ENCODE measurements at places on chromosomes 11 and 22.

GRCh38 chr22:28252539-28252938 is 333.5 kb upstream of the PITPNB start:
- no peak for DNase-seq

GRCh38 chr22:20254975-20255946 is 12.9 kb downstream of the RTN4R start:
- DNase-seq = no peak

GRCh38 chr11:3959903-3960265 is 104.4 kb downstream of the STIM1 start:
- no peak for DNase-seq

DNA sequence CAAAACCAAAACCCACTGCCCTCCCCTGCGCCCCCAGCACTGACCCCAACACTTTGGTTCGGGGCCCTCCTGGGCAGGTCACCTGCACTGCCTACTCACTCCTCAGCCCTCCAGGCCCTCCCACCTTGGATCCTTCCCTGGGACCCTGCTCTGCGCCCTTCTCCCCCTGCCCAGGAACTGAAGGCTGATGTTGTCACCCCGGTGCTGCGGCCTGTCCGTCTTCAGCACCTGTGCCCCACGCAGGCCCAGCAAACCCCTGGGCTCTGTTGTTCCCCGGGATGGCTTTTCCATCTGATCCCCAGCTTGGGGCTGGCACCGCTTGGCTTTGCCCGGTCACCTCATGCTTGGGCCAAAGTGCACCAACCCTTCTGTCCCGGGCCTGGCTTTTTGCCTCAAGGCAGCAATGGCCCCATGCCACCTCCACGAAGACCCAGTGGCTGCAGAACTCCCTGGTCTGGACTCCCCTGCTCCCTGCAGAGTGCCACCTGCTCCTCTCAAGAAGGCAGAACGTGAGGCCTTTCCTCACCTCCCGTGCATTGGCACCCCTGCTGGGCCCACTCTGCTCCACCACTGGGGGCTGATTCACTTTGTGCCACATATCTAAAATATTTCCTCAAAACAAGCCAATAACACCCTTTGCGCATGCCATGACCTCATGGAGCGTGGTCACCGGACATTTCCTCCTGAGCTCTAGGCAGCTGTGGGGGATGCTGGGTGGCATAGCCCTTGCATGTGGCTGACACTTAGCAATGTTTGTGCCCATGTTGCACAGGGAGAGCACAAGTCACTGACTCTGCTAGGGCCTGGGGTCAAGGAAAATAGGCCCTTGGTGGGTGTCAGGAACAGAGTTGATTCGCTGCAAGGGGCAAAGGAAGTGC is 8.8 kb downstream of the PPM1F start:
- DNase-seq = peak; percentile 24

DNA sequence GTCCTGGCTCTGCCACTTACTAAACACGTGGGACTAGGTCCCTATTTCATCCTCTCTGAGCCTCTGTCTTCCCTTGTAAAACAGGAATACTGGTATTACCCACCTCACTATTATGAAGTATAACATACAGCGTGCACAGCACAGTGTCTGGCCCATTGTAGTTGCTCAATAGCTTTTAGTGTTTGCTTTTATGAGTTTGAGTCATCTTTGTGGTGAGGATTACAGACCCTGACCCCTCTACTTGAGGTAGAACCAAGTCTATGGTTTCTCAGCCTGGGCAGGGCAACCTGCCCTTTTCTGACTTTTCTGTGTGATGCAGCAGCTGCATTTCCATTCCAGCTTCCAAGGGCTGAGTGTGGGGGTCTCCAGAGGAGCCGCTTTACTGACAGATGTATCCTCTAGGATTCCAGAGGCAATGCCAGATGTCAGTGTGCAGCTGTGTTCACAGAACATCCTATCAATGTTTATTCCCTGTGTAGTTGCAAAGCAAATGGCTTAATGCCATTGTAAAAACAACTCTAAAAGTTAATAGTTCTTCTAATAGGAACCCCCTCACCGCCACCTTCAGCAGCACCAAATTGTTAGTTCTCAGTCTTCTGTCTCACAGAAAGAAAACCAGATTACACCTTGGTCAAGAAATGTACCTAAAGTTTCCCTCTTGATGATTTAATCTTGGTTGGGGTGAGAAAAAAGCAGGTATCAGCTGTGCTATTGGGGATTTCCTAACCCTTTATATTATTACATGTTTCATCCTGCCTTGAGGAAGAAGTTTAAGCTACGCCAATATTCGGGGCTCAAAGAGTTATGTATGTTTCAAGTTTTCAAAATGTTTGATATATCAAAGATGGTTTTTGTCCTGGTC is 16.8 kb downstream of the PRR5L start:
- DNase-seq = peak; percentile 62

- no peak for DNase-seq
These were observed 322.7 kb upstream of the PITPNB start for GRCh38 chr22:28241656-28242290.

GRCh38 chr11:102309621-102310541 is 7.4 kb upstream of the BIRC3 start:
- DNase-seq = no peak

DNA sequence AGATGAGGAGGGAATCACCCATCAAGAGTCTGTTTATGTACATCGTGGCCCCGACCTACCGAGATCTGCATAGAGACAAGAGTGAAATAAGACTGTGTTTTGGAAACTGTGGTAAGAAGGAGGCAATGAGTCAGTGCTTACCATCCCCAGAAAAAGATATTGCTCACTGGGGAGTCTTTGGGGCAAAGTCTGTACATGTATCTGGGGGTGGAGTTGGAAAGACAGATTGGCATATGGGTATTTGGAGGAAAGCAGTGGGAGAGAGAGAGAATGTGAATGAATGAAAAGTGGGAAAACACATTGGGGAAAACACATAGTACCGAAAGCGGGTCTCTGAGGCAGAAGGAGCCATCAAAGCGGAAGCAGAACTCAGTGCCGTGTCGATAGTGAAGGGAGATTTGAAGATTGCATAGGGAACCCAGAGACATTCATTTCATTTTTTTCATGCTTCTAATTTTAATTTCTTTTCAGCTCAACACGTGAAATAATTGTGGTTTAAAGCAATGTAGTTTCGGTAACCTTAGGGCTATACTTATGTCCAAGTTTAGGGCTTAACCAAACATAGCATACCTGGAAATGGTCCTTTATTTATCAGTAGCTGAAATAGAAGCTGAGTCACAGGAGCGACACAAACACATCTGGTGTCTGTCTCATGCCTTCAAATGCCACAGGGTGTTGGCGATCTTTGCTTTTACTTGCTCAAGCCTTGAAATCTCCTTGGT is 98.6 kb upstream of the CD44 start:
- DNase-seq = peak; percentile 36

All from ACHN (cell line).